ENCODE measurements at places on chromosomes 4 and X.

- no peak for DNase-seq
Measured at GRCh38 chrX:40476958-40477357, 103.8 kb upstream of the ATP6AP2 start.

GRCh38 chr4:110512901-110513300, 36.9 kb downstream of the ENPEP start:
- no peak for DNase-seq

DNA sequence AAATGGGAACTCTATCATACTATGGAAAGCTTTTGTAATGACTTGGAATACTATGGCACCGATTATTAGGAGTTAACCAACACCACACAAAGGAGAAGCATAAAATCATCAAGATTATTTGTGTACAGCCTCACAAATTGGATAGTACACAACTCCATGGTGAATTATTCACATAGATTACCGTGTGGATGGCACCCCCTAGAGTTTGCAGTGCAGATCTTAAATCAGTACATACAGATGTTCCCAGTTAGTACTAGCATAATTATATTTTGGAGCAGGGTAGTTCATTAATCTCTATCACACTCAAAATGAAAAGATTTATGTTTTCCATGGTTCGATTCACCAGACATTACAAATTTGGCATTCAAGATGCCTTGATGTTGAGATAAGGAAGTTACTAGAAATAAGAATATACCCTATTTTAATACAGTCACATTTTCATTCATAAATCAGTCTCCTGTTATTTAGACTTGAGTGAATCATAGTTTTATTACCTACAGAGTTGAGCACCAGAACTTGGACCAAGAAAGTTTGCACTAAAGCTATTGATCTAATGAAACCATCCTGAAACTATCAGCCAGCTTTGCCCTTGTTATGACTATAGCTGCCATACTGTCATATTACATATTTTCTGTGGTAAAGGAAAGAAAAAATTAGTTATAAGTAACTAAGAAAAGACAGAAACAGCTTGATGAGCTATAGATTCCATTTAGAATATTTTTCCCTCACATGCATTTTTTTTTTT, 531.8 kb downstream of the GLUD2 start:
- peak; percentile 3 for DNase-seq

- no peak for DNase-seq
Measured at GRCh38 chrX:10457092-10457491, 163.3 kb downstream of the MID1 start.

DNA sequence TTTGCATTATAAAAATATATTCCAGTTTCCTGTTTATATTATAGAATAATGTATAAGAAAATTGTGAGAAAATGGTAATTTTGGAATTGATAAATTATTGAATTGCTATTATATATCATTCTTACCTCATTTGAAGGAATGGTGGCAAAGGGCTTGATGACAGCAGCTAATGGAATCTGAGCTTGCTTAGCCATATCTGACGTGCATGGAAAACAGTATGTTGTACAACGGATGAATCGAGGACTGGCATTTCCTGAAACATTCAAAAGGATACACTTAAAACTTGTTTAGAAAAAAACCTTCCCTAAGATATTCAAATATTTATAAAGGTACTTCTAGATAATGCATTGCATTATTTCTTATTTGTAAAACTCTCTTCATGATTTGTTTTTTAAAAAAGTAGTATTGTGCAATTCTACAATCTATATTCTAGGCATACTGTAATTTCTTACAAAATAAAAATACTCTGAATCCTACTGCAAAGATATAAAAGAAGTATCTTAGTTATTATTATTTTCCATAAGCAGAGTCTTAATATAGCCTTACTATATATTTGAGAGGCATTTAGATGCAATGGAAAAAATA, 38.3 kb downstream of the SEC24D start:
- no peak for DNase-seq

DNA sequence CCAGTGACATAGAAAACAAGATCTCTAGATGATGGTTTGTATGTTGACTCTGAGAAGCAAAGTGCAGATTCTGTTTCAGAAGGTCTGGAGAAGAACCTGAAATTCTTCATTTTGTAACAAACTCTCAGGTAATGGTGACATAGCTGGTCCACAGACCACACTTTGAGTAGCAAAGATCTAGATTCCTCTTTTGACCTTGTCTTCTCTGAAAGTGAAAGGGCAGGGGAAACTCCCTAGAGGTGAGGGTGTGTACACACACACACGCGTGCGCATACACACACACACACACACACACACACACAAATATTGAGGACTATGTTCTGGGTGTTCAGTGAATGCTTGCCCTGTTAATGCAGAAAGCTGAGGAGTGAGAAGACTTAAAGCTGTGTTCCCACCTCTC, 110.1 kb downstream of the NHSL2 start:
- DNase-seq = no peak

- DNase-seq = no peak
Measured at GRCh38 chrX:21960569-21961541, 20.3 kb downstream of the SMS start.

DNA sequence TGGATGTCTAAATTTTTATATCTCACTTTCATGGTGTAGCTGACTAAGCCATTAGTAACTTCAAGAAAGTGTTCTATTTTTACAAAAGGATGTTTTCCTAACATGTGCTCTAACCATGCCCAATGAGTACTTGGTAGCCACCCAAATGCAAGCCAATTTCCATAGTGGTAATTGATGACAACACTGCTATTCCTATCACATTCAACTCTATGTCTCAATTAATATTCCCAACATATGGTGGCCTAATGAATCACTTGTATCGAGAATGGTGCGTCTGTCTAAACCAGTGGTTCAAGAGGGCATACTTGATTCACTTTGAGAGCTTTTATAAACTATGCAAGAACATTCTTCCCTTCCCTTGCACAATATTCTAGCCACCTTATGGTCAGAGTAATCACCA, 112.9 kb upstream of the GPRIN3 start:
- no peak for DNase-seq

All from fibroblast of skin of left quadriceps (primary cell).